T-helper 17 cell (primary cell): ENCODE measurements at places on chromosomes 4 and X.

DNA sequence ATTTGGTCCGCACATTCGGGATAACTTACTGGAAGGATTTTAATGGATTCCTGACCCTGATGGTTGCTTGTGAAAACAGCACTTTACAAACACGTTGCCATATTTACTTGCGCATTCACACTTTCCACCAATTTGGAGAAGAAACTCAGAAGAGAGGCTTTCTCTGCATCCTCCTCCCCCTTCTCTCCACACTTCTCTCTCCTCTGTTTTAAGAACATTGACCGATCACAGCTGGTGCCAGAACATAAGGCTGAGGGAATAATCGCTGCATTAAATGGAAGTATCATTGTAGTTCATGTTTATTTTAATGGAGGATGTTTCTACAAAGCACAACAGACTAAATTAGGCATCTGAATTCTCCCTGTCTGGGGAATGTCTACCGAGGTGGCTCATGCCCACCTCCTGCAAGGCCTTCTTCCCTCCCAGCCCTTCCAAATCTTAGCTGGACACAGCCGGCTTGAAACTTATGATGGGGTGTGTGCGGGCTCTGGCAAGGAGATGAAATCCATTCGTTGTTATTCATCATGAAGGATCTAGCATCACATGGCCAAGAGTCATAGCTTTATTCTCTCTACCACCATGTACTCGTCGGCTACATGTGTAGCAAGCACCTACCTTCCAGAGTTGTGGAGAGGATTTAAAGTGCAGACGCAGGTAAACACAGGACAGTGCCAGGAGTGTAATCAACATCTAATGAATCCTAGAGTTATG lies 204.1 kb downstream of the LDB2 start:
- DNase-seq: no peak

DNA sequence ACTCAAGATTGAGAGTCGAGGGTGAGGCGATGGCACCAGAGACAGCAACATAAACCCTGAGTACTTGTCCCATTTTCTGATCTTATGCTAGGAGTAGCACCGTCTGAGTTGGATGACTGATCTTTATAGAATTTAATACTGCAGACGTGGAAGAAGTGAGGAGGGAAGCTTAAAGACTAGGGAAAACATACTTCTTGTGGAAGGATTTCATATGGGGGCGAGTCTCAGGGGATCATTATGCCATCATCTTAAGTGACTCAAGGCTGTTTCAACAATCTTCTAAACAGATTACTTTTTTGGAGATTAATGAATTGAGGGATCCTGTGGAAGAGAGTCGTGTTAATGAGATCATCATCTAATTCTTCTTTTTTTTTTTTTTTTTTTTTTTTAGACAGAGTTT lies 17.2 kb upstream of the FAT1 start:
- DNase-seq: no peak

GRCh38 chrX:115399306-115399705 lies 109.8 kb downstream of the LUZP4 start:
- no peak for DNase-seq

DNA sequence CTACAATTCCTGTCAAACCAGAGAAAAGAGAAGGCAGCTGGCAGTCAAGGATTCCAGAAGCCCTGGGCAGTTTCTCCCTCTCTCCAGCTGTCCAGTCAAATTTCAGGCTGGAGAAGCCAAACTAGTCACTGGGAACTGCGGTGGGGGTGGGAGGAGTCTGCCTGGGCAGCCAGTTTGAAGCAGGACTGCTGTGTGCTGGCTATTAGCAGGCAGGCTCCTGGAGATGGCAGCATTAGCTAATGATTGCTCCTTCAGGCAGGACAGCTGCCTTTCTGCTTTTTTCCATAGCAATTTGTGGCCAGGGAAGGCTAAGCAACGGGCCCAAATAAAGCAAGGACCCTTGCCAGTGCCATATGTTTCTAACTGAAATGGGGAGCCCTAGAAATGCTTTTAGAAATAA lies 44.7 kb upstream of the FGF13 start:
- DNase-seq: no peak
